ENCODE measurements at places on chromosomes 1 and 21.
A peak's percentile ranks its signal among the peaks of the same experiment; 100 is the strongest.

DNA sequence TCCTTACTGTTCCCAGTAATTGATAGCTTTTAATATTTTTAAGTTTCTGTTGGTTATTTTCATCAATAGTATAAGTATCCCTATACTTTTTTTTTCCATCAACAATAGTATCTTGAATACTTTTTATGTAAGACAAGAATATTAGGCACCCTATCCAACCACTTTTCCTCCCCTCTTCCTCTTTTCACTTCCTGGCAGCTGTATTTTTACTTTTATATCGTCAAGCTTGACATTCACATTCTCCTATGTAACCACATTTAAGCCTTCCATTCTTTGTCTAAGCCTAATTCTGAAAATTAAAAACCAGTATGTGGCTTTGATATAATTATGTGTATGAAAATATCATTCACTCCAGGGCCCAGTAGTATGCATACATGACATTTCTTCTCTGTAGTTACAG lies 9.3 kb downstream of the TMEM39B start:
- ATAC-seq = peak; percentile 54

- no peak for ATAC-seq
These were observed 14.3 kb downstream of the MRAP start for GRCh38 chr21:32312976-32313375.

GRCh38 chr1:183235503-183235902 lies 49.4 kb downstream of the LAMC2 start:
- ATAC-seq = no peak

- ATAC-seq = no peak
These were observed 49.2 kb downstream of the DUSP10 start for GRCh38 chr1:221692643-221693042.

DNA sequence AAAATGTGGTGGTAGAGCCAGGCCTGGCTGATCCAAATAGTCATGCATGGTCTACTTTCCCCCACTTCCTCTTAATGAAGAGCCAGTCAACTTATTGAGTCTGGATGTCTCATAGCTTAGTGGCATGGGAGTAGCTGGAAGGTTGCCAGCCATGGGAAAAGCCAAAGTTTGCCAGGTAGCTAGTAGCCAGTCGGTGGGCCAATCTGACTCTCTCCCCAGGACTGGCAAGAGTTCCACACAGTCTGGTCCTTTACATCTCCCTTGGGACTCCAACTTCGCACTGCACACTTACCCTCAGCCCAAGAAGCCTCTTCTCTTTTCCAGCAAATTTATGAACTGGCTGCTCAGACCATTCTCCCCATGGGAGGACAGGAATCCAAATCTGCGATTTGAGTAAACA lies 8.3 kb downstream of the WARS2 start:
- no peak for ATAC-seq

- no peak for ATAC-seq
These were observed 4.7 kb downstream of the CHI3L1 start for GRCh38 chr1:203181586-203182386.

GRCh38 chr1:94998114-94998513 lies 71.2 kb upstream of the CNN3 start:
- ATAC-seq = no peak

GRCh38 chr1:16155537-16156410 lies at the start of gene EPHA2:
Gene EPHA2 (minus strand): TSS chr1:16156069. CDS start chr1:16155932, 137 bp downstream.
- no peak for ATAC-seq

Measured in stimulated activated memory B cell treated with anti-CD40 and anti-IgM and Interleukin-4, amounts not matched to agents 10 μg/mL and 1 μg/mL and 100 μg/mL, for 72 hours (primary cell).